ENCODE measurements at places on chromosomes 12 and 14.

GRCh38 chr14:95496111-95496681, 20.3 kb downstream of the SYNE3 start:
- DNase-seq, result no peak

DNA sequence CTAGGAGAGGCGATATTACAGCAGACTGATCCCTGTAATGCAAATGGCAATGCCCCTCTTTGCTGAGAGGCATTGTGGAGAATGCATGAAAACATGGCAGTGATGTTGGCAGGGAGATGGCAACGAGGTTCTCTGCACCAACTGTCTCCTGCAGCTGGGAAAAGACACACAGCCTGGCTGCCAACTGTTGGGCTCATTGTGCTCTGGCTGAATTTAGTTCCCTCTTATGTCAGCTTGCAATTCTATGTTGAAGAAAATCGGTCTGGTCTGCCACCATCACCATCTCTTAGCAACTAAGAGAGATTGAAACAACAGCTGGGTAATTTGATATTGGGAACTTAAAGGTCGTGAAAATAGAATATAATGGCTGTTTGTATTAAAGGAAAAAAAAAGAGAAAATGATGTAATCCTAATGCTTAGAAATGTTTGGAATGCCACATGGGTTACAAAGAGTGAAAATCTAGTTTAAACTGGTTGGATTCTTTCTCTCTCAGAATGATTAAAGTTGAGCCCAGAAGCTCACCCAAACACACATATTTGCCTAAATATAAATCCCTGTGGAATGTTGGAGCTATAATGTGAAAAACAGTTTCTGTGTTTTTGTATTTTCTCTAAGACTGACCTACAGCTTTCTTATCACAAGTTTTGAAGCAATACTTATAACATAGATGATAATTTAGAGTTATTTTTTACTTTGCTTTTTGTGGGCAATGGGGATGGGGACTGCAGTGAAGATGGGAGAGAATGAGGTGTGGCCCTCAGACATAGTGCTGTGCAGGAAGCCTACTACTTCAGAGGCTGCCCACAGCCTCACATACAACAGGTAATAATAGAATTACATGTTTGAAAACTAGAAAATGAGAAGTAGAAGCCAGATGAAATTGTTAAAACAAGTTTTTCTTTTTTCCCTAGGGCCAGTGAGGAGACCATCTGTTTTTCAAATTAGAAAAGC, 143.7 kb downstream of the AKAP6 start:
- DNase-seq, result no peak

DNA sequence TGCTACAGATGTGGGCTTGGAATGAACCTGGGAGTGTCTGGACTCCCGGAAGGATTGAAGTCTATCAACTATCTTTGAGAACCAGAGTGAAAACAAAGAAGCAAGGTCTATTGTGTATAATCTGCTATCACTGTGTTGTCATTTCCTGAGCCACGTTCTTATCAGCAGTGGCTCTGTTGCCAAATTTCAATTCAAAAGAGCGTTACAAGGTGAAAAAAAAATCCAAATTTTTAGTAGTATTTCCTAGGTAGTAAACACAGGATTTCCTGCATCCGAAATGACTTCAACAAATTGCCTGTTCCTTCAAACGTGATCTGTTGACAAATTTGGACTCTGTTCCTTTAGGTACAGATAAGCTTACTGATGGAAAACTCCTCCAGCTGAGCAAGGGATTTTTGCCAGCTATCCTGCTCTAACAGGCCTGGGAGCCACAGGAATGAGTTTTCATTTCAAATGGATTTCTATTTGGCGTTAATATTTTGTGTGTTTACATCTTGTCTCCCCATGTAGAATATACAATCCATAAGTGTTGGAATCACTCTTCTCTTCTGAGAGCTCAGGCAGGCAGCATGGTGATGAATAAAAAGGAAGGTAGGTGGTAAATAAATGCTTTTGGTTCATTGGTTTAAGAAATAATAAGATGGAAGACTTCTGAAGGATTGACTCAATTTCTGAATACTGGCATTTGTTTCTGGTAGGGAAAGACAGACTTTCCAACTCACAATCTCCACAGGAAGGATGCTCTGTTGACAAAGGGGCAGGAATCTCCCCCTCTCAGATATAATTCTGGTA, 58.5 kb downstream of the GPR135 start:
- DNase-seq, result no peak

- DNase-seq, result no peak
Measured at GRCh38 chr14:80638620-80639515, 302.7 kb downstream of the CEP128 start.
